ENCODE measurements at places on chromosomes 16 and 17. TPM values are rescaled to one million over a fixed set of nuclear protein-coding genes. Genes with fewer than 3 reads are reported as not detected.

The FBXO39 gene
- not detected for polyA plus RNA-seq

The HS3ST3A1 gene
- 8.2 TPM for polyA plus RNA-seq

The ZG16B gene
- polyA plus RNA-seq = not detected

The KRT9 gene
- not detected for polyA plus RNA-seq

The KRT10 gene
- 131 TPM for polyA plus RNA-seq

The MFSD6L gene
- polyA plus RNA-seq = not detected

The HOXB7 gene
- polyA plus RNA-seq = not detected

The GSDMA gene
- not detected for polyA plus RNA-seq

The CD300A gene
- polyA plus RNA-seq = 2.6 TPM

The YBX2 gene
- polyA plus RNA-seq = 20.9 TPM

The CHST4 gene
- polyA plus RNA-seq = not detected

The POLR2A gene
- 62.3 TPM for polyA plus RNA-seq

The TMEM238L gene
- not detected for polyA plus RNA-seq

The USP43 gene
- polyA plus RNA-seq = 1.7 TPM

The TNFRSF17 gene
- 0.55 TPM for polyA plus RNA-seq

The TEX19 gene
- polyA plus RNA-seq = not detected

The FBF1 gene
- polyA plus RNA-seq = 8.2 TPM

The STH gene
- not detected for polyA plus RNA-seq

The SLC16A13 gene
- 7.2 TPM for polyA plus RNA-seq

The RPH3AL gene
- 22.0 TPM for polyA plus RNA-seq

The SCIMP gene
- 0.72 TPM for polyA plus RNA-seq
